B cell (primary cell): ENCODE measurements at places on chromosomes 12 and 14.

DNA sequence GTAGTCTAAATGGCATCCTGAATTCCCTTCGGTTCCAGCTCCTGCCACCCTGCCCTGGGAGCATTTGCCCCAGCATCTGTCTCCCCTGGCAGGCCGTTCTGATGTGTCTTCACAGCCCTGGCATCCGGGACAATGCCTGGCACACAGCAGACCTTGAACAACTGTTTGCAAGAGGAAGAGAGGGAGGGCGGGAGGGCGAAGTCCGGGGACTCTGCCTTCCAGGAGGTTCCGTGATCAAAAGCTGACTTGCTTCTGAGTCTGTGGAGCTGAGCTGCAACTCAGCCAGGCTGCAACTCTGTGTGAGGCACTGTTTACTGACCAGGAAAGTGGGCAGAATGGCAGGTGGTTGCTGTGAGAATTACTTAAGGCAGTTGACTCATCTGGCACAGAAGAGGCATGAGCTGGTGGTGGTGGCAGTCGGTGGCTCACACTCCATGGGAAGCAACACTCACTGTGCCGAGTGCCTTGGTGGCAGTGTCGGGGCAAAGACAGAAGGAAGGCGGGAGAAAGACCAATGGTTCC lies 61.1 kb upstream of the DLK1 start:
- no peak overlapping the region for H3K4me3 ChIP-seq
- H3K36me3 ChIP-seq, result no peaks in the 10 kb centered on the region
- DNase-seq, result no peak
- no peaks in the 10 kb centered on the region for H3K4me1 ChIP-seq
- no peaks in the 10 kb centered on the region for H3K27me3 ChIP-seq

GRCh38 chr12:121697093-121697698 lies 15.4 kb upstream of the TMEM120B start:
- no peak overlapping the region for H3K4me3 ChIP-seq
- no peak overlapping the region for H3K27ac ChIP-seq
- no peaks in the 10 kb centered on the region for H3K4me1 ChIP-seq
- no peaks in the 10 kb centered on the region for H3K36me3 ChIP-seq
- peak; percentile 74 for DNase-seq

- no peak overlapping the region for H3K4me3 ChIP-seq
- peaks cover 7% of the 10 kb centered on the region for H3K4me1 ChIP-seq
- no peak for DNase-seq
- H3K27me3 ChIP-seq, result no peaks in the 10 kb centered on the region
- no peak overlapping the region for H3K27ac ChIP-seq
These were observed 42.6 kb upstream of the FOXJ2 start for GRCh38 chr12:7989827-7990491.

DNA sequence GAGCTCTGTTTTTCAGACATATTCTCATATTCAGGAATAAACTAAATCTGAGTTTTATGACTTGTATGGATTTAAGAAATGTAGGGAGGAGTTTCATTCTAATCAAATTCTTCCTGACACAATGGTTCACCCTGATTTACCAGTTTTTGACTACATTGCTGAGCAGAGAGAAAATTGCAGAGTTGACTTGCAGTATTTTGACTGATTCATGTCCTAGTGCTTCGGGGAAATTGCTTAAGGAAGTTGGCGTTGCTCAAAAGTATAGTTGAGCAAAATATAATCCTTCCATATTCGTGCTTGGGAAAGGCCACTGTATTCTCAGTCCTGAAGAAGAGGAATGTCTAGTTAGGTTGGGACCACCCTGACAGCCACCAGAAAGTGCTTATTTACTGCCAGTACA lies 1.3 kb upstream of the TWF1 start:
- DNase-seq, result no peak
- peaks cover 11% of the 10 kb centered on the region for H3K4me1 ChIP-seq
- no peak overlapping the region for H3K4me3 ChIP-seq
- no peaks in the 10 kb centered on the region for H3K27me3 ChIP-seq

- no peaks in the 10 kb centered on the region for H3K27me3 ChIP-seq
- H3K4me1 ChIP-seq, result peaks cover 19% of the 10 kb centered on the region
- no peak for DNase-seq
- no peak overlapping the region for H3K4me3 ChIP-seq
These were observed 117.1 kb downstream of the DPF3 start for GRCh38 chr14:72776701-72777261.
